Cardiac muscle cell (in vitro differentiated cells and primary cell): ENCODE measurements at places on chromosomes 12 and 14. TPM values are rescaled to one million over a fixed set of nuclear protein-coding genes. Genes with fewer than 3 reads are reported as not detected.

TAMALIN gene
- 8.2 and 15.0 TPM in 2 replicates for polyA plus RNA-seq

HOXC5 gene
- polyA plus RNA-seq, result not detected in 2 replicates

SYCP3 gene
- polyA plus RNA-seq, result 0.49 and 0.76 TPM in 2 replicates

GRCh38 chr14:103104654-103105452 lies 10.3 kb downstream of the EXOC3L4 start:
- DNase-seq, result peak; percentile 56

- no peak for DNase-seq
Observed at GRCh38 chr14:100587763-100588411, 670 bp upstream of the BEGAIN start.

DNA sequence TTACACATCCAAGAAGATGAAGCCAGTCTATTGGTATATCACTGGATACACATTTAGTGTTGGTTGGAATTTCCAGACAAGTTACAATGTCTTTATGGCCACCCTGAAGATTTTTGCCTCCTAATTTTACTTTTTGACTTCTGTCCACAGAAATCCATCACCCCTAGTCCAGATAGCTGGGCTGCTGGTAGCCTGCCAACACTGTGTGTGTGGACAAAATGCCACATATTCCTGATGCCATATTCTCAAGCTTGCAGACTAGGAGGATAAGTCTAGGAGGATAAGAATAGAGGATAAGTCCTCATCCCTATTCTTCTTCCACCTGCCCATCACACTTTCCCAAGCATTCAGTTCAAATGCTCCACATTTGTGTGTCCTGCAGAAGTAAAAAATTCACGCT lies 4.6 kb downstream of the ESR2 start:
- no peak for DNase-seq

- peak; percentile 23 for DNase-seq
Observed at GRCh38 chr14:20799456-20799891, 3.2 kb downstream of the RNASE1 start.

GRCh38 chr12:20474443-20474842 lies 106.1 kb downstream of the PDE3A start:
- no peak for DNase-seq

- no peak for DNase-seq
Observed at GRCh38 chr14:104968541-104969401, 9.4 kb downstream of the AHNAK2 start.

- DNase-seq, result peak; percentile 40
Observed at GRCh38 chr12:104138797-104139152, 765 bp upstream of the NFYB start.

DNA sequence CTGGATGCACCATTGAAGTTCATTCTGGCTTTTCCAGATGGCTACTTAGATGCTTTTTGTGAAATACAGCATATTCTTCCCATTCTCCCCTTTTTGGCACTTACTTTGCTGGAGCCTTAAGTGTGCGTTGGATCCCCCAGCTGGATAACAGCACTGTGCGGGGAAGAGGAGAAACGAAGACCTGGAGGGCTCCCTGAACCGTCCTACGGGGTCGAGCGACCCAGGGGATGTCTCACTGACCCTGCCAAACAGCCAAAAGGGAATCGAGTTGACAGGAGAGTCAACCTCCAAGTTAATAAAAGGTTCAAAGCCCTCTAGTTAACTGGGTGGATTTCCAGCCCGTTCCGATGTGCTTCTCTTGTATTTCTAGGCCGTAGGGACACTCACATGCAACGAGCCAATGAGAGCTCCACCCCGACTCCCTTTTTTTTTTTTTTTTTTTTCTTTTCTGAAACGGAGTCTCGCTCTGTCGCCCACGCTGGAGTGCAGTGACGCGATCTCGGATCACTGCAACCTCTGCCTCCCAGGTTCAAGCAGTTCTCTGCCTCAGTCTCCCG lies 1.0 kb upstream of the CAMKK2 start:
- DNase-seq, result peak; percentile 43

- peak; percentile 90 for DNase-seq
Observed at GRCh38 chr14:88879022-88879421, 54.6 kb downstream of the TTC8 start.

DNA sequence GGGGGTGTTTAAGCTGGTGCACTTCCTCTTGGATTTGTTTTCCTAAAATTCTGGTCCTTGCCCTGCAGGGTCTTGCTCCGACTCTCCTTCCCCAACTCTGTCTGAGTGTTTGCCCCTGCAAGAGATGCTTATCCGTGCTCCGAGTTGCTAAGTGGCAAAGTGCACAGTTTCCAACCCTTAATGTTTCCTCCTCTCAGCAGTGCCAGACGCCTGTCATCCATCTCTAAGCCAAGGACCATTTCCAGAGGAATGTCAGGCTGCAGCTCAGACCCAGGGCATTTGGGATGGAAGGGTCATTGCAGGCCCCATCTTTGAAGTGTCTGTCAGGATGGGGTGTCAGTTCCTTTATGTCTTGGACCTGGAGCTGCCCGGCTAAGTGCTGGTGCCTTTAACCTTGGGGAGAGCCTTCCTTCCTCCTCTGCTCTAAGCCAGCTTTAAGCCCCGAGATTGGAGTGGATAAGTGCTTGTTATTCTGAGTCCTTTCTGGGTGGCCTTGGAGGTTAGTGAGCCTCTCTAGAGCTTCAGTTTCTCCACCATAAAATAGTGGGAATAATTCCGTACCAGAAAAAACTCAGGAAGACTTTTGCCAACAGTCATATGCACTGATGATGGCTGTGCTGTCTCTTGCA lies 15.0 kb downstream of the WNT5B start:
- no peak for DNase-seq

DNA sequence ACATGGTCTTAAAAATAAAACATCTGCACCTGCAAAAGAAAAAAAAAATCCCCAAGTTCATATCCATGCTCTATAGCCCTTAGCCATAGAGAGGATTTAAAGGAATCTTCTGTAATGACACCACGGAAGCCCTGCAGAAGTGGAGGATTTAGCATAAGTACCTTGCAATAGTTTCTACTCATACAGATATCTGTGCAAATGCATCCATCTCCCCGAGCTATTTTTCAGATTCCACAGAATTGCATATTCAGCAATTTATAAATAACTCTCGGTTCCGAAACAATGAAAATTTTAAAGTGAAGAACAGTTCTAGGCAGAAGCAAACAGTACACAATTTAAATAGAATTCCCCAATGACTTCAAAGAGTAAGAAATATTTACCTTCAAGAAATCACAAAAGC lies 424 bp downstream of the IGF1 start:
- no peak for DNase-seq
